Amygdala (tissue), 56 donors: ENCODE measurements at places on chromosomes 5 and 9.

DNA sequence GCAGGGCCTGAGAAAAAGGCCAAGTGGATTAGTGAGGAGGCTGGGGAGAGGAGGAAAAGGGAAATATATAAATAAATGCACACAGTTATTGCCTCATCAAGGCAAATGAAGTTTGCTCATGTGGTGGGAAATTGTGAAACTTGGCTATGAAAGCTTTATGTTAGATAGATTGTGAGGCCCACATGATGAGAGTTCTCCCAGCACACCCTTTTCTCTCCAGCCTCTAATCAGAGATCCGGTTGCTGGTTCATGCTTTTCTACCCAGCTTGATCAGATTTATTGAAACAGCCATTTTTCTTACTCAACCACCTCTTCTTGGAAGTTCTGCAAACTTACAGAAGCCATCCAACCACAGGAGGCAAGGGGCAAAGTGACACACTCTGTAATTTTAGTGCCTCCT is 125.8 kb upstream of the KLF4 start:
- DNase-seq: no peak

GRCh38 chr9:117462861-117463260 is 48.0 kb upstream of the ASTN2 start:
- DNase-seq: no peak

DNA sequence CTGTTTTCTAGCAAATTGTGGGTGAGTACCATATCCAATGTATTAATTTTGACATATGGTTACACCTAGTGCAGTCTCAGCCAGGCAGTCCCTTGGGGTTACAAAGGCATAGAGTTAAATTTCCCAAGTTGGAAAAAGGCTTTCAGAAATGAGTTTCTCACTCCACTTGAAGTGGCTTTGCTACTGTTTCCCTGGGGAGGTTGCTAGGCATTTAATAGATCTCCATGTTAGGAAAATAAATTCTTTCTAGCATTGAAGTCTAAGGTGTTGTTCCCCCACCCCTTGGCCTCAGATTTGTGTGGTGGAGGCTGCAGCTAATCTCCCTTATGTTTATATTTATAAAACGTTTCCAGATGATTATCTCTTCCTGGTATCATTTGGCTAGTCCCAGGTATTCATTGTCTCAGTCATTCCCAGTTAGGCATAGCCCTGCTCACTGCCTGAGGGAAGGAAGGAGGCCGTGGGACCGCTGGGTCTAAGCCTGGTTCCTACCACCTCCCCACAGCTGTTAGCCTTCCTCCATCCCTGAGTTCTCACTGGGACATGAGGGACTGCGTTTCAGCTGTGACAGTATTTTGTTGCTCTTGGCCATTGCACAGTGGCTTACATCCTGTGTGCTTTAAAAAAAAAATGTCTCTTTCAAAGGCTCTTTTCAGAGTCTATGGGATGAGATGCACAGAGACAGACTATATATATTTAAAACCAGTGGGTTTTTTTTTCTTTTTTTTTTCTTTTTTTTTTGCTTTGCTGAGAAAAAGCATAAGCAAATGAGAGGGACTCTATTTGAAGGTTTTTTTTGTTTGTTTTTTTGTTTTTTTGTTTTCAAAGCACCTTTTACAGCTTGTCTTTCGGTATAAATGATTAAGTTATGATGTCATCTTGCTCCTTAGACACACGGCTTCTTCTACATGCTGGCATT is 121.5 kb downstream of the MAST4 start:
- DNase-seq: no peak

DNA sequence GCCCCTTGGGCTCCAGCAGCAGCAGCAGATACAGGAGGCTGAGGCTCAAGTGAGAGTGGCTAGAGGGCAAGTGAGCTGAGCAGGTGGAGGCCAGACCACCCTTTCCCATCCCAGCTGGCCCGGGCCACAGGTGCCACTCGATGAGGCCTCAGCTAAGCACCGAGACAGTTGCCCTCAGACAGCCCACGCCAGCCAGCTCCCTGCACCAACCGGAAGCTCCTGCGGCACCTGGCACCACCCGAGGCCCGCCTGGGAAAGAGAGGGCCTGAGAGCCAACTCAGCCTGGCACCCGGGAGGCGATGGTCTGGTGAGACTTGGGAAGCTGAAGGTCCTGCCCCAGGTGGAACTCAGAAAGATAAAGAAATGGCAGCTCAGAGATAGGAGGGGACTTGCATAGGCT is 28.3 kb upstream of the TTLL11 start:
- DNase-seq: no peak

DNA sequence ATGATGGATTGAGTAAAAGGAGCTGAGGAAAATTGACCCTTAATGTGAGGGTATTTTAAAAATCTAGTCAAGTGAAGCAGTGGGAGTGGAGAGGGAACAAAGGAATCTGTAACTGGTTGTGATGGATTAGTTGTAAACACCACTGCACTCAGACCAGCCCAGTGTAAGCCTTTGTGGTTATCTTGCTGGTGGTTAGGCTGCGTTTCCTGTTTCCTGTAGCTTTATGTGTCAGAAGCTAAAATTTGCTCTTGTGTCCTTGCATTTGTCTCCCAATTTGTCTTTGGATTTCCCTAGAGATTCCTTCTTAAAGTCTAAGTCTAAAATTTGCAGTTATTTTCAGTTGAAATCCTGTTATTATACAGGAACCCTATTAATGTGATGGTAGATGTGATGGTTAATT is 6.3 kb downstream of the IFNA21 start:
- DNase-seq: no peak

DNA sequence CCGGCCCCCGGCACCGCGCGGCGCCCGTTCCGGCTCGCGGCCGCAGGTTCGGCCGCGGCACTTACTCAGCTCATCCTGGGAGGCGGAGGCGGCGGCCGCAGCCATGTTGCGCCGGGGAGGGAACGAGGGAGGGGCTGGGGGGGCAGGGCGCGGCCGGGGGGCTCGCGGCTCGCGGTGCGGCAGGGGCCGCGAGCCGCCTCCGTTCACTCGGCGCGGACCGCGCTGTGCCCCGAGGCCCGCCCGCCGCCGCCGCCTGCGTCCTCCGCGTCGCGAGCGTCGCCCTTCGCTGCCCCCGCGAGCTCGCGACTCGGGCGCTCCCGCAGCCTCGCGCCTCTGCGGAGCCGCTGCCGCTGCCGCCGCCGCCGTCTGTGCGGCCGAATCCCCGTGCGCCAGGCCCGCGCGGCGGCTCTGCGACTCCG is 735 bp downstream of the ECPAS start:
- no peak for DNase-seq

DNA sequence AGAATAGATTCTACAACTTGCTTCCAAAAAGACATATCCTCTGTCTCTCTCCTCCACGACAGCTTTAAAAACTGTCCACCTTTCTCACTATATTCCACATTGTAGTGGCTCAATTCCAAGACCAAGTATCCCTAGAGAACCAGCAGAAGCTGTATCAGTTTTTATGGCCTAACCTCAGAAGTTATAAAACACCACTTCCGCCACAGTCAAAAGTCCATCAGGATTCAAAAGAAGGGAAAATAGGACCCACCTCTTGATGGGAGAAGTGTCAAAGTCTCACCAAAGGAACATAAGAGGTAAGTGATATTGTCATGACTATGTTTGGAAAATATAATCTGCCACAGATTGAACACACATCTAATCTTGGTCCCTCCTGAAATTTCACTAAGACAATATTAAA is 299.2 kb upstream of the RGMB start:
- no peak for DNase-seq

DNA sequence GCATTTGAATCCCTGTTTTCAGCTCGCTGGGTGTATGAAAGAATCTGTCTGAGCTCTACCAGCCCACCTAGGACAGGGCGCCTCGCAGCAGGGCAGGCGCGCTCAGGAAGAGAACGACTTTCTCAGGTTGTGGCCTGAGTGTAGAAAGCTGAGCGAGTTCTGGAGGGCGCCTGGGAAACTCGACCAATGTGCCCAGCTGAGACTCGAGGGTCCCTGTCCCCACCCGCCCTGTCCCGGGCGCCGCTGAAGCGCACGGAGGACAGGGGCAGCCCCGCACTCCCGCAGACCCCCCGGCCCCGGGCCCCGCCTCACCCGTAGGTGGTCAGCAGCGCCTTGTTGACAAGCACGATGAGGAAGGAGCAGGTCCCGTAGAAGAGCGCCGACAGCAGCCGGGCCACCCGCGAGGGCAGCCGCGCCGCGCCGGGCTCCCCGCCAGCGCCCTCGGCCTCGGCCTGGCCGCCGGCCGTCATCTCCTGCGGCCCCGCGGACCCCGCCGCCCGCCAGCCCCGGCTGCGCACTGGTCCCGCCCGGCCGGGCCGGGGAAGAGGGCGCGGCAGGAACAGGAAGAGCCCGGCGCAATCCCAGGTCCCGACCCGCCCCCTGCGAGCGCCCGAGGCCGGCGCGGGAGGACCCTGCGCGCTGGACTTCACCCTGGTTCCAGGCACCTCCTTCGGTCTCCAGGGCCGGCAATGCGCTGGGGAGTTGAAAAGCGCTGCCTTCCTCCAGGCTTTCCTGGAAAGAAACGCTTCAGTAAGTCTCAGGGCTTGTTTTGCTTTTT is at the start of gene SLC35D2:
TSS of gene SLC35D2 (minus strand) at position 547 of the 778 bp plus-strand sequence. CDS start at position 470, 77 bp downstream.
- DNase-seq: peak; percentile 18

DNA sequence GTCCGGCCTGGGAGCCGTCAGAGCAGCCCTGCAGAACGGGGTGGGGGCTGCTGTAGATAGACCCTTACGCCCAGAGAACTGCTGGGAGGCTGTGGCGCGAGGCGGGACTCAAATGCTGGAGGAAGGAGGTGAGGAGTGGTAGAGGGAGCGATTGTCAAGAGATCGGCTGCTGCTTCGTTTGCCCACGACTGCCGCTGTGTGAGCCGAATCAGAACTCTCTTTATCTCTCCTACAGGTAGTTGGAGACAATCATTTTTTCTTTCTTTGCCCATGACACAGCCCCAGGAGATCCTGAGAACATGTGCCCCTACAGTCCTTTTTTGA is 456 bp downstream of the ZNF79 start:
- no peak for DNase-seq

GRCh38 chr5:134577796-134578577 is 52.5 kb downstream of the JADE2 start:
- peak; percentile 54 for DNase-seq

DNA sequence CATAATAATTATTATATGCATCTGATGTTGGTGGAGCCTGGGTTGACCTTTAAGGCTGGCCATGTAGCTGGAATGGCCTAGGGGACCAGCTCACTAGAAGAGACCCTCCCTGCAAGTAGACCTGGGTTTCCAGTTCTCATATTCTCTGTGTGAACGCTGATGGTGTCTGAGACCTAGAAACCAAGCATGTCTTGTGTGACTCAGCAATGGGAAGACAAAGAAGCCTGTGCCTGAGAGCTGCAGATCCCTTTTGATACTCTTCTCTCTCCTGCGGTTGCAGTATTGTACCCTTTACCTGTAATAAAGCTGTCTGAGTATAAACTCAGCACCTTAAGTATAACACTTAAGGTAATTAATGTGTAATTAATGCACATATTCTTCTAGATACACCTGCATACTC is 22.2 kb downstream of the C9orf152 start:
- DNase-seq: no peak

DNA sequence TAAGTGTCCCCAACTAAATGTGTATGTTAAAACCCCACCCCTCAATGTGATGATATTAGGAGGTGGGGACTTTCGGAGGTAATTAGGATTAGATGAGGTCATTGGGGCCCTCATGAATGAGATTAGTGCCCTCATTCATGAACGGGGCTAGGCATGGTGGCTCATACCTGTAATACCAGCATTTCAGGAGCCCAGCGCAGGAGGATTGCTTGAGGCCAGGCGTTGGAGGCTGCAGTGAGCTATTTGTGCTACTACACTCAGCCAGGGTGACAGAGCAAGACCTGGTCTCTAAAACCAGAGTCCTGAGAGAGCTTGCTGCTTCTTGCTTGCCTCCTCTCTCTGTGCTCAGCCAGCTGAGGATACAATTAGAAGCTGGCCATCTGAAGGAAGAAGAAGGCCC is 62.1 kb upstream of the HSPA9 start:
- no peak for DNase-seq

- DNase-seq: no peak
Measured at GRCh38 chr9:130447193-130447816, 2.5 kb downstream of the ASS1 start.

GRCh38 chr5:64838376-64838775 is 69.6 kb downstream of the CWC27 start:
- no peak for DNase-seq
